ENCODE measurements at places on chromosomes 12 and 14.

DNA sequence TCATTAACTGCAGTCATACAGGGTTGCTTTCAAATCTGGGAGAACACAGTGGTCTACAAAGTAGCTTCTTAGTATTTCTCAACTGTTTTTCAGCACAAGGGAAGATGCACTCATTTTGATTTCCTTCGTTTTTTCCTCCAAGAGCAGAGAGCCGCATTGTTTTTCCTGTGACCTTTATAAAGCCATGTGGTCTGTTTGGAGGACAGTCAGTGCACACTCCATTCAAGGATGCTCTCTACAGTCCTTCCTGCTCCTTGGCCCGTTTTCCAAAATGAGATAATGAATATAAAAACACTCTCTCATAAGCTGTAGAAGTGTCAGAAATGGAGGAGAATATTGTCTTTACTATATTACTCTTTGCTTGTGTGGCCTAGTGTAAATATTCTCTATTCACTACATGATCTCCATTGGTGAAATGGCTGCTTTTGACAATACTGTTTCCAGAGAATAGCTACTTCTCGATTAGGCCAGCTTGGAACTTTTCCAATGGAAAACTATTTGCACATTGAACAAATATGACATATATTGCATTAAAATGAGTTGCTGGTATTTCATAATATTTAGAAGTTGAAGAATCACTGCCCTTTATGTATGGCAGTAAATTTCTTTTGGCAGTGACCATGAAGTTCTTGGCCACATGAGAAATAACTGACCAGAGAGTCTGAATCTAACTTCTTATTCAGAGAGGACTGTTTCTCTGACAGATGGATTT is 393.1 kb upstream of the RGS6 start:
- DNase-seq, result no peak

DNA sequence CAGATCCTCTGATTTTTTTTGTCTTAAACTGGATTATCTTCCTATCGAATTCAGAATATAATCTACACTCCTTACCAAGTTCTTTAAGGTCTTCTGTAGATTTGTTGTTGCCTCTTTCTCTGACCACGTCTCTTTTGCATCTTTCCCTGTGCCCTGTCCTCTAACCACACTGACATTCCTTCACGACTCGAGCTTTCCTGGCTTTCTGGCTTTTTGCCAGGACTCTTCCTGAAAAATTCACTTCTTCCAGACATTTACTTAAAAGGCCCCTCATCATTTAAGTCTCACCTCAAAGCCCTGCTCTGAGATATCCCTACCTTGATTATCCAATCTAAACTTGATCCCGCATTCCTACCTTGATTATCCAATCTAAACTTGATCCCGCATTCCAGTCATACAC is 422.3 kb upstream of the DCN start:
- no peak for DNase-seq

GRCh38 chr14:100345711-100346110 is 22.6 kb downstream of the SLC25A47 start:
- no peak for DNase-seq

GRCh38 chr14:101736071-101736470 is 25.4 kb upstream of the PPP2R5C start:
- DNase-seq, result no peak

- no peak for DNase-seq
Measured at GRCh38 chr14:31395572-31396205, 24.7 kb downstream of the HEATR5A start.

DNA sequence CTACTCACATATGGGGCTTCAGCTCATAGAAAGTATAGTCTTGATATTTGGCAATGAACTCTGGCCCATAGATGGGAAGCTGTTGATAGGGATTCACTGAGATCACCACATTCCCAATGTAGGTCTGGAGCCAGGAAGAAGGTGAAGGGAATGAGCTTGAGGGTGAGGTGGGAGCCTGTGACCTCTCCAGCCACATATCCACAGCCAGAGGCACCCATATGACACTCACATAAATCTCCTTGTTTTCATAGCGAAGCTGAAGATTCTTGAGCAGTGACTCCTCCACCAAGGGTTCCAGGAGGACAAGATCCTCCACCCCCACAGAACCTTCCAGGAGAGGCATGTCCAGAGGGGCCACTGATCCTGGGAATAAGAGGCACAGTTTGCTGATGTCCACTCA is 1.9 kb downstream of the MYO1A start:
- no peak for DNase-seq

DNA sequence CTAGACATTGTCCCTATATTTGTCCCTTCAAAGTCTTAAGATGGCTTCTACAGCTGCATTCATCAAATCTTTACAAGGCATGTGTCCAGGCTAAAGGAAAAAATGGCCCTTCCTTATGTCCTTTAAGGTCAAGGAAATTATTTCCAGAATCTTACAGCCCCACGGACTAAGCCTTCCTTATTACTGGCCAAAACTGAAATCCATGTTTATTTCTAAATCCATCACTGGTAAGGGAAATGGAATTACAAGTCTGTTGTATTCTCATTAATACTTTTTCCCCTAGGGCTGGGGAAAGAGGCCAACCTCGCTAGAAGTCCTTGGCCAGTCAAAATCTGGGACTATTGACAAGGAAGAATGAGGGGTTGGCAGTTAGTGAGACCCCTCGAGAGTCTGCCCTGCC is 252.5 kb downstream of the TMEM132C start:
- DNase-seq, result no peak

DNA sequence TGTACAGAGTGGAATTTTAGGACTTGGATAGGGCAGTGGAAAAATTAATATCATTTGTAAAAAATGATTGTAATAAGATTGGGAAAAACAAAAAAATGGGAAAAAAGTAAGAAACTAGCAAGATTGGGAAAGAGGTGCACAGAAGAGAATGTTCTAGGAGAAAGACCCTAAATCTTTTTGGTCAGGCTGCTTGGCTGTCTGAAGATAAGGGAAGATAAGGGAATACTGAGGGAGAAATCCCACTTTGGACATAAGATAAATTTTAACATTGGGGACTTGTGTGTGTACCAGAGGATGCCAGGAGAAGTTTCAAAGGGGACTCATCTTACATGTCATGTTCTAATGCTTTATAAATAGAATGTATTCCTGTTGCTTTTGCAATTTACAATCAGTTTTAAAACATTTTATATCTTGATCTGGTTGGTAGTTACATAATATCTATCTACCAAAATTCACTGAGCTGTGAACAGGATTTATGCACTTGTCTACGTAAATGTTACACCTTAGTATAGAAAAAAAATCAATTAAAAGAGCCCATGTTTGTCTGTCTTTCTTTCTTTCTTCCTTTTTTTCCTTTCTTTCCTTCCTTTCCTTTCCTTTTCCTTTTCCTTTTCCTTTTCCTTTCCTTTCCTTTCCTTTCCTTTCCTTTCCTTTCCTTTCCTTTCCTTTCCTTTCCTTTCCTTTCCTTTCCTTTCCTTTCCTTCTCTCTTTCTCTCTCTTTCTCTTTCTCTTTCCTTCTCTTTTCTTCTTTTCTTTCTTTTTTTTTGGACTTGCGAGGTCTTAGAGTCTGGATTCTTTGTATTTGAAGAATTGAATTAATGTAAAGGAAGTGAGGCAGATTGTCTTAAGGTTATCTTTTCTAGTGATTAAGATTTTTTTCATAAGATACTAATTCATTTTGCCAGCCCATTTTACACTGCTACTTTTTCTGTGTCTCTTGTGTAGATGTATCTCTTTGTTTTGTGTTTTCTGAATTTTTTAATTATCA is 66.1 kb downstream of the KTN1 start:
- DNase-seq, result no peak

DNA sequence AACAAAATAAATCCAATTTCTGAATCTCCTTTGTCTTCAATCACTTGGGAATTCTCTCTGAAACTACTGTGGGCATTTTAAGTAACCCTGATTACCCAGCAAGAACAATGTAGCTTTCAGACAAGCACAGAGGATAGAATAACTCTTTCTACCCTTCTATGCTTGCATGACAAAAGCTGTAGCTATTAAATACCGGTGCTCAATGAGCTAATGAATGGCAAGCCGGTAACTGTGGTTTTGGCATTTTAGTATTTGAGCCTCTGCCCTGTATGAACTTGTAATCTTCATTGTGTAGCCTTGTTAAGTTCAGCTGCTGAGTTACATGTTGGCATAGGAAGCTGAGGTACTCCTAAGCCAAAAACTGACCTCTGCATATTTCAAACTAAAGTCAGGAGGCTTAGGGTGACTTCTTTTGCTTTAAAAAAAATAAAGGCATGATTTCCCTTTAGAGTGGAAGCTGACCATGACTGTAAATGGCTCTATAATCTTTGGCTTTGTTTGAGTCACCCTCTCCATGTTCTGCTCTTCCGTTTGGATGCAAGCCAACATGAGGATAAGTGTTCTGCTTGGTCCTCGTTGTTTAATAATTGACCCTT is 171.0 kb upstream of the HIF1A start:
- DNase-seq, result no peak

DNA sequence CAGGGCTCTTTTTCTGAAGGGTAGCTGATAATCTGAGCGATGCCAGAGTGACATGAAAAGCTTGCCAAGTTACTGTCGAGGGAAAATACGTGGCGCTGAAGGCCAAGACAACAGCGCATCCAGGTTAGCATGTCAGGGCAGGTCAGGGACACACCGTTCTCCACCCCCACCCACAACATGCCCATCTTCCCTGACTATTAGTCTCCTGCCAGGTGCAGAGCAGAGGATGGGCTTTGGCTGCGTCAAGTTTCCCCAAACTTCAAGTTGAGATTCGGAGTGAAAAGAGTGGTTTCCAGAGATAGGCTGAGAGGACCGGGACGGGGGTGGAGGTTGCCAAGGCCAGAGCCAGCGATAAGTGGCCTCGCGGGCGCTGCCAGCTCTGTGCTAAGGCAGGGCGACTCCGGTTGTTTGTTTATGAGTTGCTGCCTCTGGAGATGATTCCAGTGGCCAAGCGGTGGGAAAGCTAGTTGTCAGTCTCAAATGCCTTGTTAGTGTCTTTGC is 1.7 kb downstream of the TRHDE start:
- DNase-seq, result no peak

GRCh38 chr14:68361231-68361630 is 431.6 kb downstream of the ZFP36L1 start:
- no peak for DNase-seq

DNA sequence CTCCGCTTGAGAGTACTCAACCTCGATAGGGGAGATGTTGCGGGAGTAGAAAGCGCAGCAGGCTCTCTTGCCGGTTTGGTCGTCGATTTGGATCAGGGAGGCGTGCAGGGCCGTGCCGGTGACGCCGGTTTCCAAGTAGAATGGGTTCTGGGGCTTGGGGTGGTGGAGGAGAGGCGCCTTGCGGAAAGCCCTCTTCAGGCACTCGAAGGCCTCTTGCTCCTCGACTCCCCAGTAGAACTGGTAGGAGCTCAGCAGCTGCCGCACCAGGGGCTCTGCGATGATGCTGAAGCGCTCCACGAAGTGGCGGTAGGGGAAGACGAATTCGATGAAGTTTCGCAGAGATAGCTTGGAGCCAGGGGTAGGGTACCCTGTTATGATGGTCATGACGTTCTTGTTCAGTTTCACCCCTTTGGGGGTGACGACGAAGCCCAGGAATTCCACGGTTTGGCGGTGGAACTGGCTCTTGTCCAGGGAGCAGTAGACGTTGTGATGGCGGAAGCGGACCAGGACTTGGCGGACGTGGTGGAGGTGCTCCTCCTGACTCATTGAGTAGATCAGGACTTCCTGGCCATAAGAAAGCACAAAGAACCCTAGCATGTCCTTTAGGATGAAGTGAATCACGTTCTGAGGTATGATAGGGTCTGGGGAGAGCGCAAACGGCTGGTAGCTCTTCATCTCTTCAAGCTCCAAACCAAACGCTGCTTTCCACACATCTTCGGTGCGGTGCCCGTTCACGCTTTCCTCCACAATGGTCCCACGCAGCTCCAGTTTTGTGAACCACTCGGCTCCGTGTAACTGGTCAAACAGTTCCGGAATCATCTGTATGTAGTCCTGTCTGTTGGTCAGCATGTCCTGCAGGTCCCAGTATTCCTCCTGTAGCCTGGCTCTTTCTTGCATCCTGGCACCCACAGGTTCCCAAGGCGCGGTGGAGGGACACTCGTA is 21.2 kb downstream of the RTL1 start:
- DNase-seq, result no peak

DNA sequence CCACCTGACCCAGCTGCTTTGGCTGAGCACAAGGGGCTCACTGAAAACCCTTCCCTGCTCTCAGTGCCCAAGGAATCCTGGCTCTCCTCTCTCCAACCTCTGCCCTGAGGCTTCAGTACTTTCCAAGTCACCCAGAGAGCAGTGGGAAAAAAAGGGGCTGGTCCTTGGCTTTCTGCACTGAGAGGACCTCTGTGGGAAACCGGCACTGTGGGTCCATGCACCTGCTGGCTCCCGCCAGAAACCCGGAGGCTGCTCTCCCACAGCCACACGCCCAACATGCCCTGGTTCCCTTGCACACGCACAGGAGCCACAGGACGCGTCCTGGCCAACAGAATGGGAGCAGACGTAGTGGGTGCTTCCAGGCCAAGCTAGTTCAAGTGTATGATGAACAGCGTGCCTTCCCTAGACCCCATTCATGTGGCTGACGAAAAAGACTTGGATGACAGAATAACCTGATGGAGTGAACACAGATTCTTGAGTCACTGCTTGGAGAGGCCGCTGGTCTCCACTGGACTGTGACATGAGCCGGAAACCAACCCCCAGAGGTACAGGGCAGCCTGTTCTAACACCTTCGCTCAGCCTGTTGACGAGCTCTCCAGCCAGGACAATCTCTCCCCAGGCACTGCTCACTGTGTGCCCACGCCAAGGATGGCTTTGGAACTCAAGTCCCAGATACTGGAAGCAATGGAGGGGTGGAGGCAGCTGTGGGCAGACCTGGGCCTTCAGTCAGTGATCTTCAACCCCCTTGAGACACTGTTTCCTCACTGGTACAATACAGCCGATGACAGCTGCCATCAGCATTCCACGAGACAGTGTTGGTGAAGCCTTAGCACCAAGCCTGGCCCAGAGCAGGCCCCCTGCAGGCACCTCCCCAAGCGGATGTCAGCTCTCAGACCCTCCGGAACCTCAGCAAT is 87.7 kb downstream of the ITPK1 start:
- no peak for DNase-seq

GRCh38 chr12:112091563-112091962 is 17.0 kb downstream of the NAA25 start:
- no peak for DNase-seq

DNA sequence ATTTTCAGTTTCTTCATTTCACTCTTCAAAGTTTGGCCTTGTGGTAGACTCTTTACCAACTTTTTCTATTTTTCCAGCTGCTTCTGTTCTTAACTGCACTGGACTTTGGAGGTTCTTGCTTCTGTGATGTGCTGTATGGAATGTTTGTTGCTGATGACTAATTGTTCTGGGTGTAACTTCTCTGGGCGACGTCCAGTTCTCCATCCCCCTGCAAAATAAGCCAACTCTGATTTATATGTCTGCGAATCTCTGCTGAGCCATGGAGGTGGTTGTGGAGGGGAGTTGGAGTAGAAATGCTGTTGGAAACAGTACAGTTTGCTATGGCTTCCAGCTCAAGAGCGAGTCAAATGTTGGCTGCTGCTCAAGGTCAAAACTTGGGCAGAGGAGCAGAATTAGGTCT is 113.9 kb upstream of the DYRK2 start:
- DNase-seq, result no peak

GRCh38 chr14:48703728-48704467 is 882.3 kb downstream of the RPS29 start:
- no peak for DNase-seq

- DNase-seq, result no peak
Measured at GRCh38 chr12:68276402-68276930, 23.1 kb upstream of the IL22 start.
